ENCODE measurements at places on chromosomes 11 and 22. TPM values are rescaled to one million over a fixed set of nuclear protein-coding genes. Genes with fewer than 3 reads are reported as not detected.

Gene CLTCL1
- 20.9 TPM for total RNA-seq

Gene JRKL
- 13.3 TPM for total RNA-seq

Gene SMC1B
- 0.11 TPM for total RNA-seq

Gene PGA4
- 1.8 TPM for total RNA-seq

Gene IL10RA
- total RNA-seq, result 7.2 TPM

Gene GGT5
- 2.9 TPM for total RNA-seq

Gene SHANK3
- total RNA-seq, result 7.5 TPM

Gene WNT11
- 6.0 TPM for total RNA-seq

Gene ESRRA
- total RNA-seq, result 21.3 TPM

Gene C11orf21
- total RNA-seq, result 1.3 TPM

Gene PSMA1
- 155 TPM for total RNA-seq

Gene EMID1
- 10.3 TPM for total RNA-seq

Gene GGTLC2
- total RNA-seq, result not detected

Gene ZNF280B
- 3.4 TPM for total RNA-seq

Gene RASGRP2
- total RNA-seq, result 18.8 TPM

Gene C1QTNF5
- 13.4 TPM for total RNA-seq

Gene RAG1
- total RNA-seq, result 1.3 TPM

Gene NLRP10
- total RNA-seq, result not detected

Gene IGLL1
- total RNA-seq, result 1.1 TPM

Gene FDXACB1
- 7.1 TPM for total RNA-seq

Gene C1QTNF4
- total RNA-seq, result 24.9 TPM

Gene SMTNL1
- not detected for total RNA-seq

Gene OR4C12
- total RNA-seq, result not detected

All from spinal cord (tissue), 10 donors.